ENCODE measurements at places on chromosomes 4 and X. TPM values are rescaled to one million over a fixed set of nuclear protein-coding genes. Genes with fewer than 3 reads are reported as not detected.

The SMIM43 gene
- not detected for total RNA-seq

The REPS2 gene
- 18.9 TPM for total RNA-seq

GRCh38 chr4:7332216-7333023 is 102.3 kb downstream of the PSAPL1 start:
- no peaks in the 10 kb centered on the region for H3K27me3 ChIP-seq
- H3K4me1 ChIP-seq = peaks cover 12% of the 10 kb centered on the region
- DNase-seq = no peak
- no peak overlapping the region for H3K27ac ChIP-seq
- H3K36me3 ChIP-seq = no peaks in the 10 kb centered on the region

The LCORL gene
- 12.6 TPM for total RNA-seq

The HTR2C gene
- not detected for total RNA-seq

The ZC4H2 gene
- total RNA-seq = 6.7 TPM

GRCh38 chrX:103741879-103742278 is 31.2 kb downstream of the TMEM31 start:
- no peaks in the 10 kb centered on the region for H3K4me1 ChIP-seq
- no peaks in the 10 kb centered on the region for H3K36me3 ChIP-seq
- H3K4me3 ChIP-seq = no peak overlapping the region
- no peak for DNase-seq
- H3K27me3 ChIP-seq = no peaks in the 10 kb centered on the region

DNA sequence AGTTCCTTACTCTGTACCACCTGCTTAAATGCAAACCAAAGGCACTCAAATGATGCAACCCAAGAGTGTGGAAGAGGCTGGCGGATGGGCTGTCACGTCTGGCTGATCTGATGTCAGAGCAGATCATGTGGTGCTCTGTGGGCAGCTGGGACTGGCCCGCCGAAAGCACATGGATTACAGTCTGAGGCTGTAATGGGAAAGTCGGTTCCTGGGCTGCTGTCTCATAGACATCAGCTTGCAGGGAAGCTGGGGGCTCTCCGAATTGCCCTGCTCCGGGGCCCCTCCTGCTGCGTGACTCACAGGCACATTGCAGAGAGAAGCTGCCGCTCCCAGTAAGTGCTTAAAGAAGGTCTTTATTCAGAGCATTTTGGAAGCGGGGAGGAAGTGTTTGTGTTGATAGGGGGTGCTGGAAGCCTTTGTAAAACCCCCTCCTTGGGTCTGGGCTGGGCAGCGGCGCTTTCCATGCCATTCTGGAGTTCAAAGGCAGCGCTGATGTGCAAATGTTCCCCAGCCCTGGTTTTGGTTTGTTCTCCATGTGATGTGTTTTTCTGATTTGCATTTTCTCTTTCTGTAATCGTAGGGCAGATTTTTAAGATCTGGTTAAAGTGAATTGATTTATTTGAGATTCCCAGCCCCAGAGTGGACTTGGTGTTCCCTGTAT is 181.1 kb downstream of the LARP7 start:
- peaks cover 4% of the 10 kb centered on the region for H3K27me3 ChIP-seq
- H3K4me3 ChIP-seq = peak overlapping the region; percentile 50
- H3K36me3 ChIP-seq = no peaks in the 10 kb centered on the region
- peak; percentile 73 for DNase-seq
- H3K4me1 ChIP-seq = no peaks in the 10 kb centered on the region

DNA sequence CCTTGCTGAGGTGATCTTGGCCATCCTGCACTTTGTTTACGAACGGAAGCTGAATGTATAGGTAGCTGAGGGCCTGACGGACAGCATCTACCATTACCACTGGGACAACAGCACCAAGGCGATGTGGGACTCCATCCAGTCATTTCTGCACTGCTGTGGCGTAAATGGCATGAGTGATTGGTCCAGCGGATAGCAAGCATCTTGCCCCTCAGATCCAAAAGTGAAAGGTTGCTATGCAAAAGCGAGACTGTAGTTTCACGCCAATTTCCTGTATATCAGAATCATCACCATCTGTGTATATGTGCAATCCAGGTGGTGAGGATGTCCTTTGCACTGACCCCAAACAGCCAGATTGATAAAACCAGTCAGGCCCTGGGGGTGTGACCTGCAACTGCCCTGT is 4.2 kb upstream of the PYURF start:
- DNase-seq = no peak
- no peak overlapping the region for H3K27ac ChIP-seq
- H3K36me3 ChIP-seq = no peaks in the 10 kb centered on the region
- no peak overlapping the region for H3K4me3 ChIP-seq
- H3K27me3 ChIP-seq = no peaks in the 10 kb centered on the region
- H3K4me1 ChIP-seq = peaks cover 8% of the 10 kb centered on the region

GRCh38 chr4:105859233-105859632 is 36.0 kb upstream of the NPNT start:
- H3K4me1 ChIP-seq = no peaks in the 10 kb centered on the region
- H3K36me3 ChIP-seq = no peaks in the 10 kb centered on the region
- DNase-seq = no peak
- no peaks in the 10 kb centered on the region for H3K27me3 ChIP-seq
- H3K27ac ChIP-seq = no peak overlapping the region
- H3K4me3 ChIP-seq = no peak overlapping the region
